Stimulated activated CD4-positive, alpha-beta T cell treated with anti-CD3 and anti-CD28 coated beads, Interleukin-15, amount 100 ng/mL, for 1 hour (primary cell): ENCODE measurements at places on chromosomes 7 and 10.
A peak's percentile ranks its signal among the peaks of the same experiment; 100 is the strongest.

GRCh38 chr7:9600974-9601373 lies 1167.6 kb downstream of the NXPH1 start:
- no peak for DNase-seq

GRCh38 chr7:157017149-157017548 lies 6.7 kb upstream of the MNX1 start:
- no peak for DNase-seq

DNA sequence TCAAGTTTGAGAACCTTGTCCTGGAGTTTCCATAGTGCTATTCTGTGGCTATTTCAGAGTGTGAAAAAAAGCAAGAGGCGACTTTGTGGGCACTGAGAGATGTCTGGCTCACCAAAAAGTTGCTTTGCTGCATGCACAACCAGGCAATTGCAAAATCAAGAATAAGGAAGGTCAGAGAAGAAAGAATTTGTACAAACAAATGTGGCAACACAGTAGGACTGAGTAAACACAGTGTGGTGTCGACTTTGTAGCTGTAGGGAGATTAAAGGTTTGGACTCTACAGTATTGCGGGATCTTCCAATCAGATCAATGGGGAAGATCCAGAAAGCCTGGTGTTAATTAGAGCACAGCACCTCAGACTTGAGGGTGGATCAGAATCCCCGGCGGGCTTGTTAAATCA lies 88.1 kb upstream of the PLPP4 start:
- no peak for DNase-seq

DNA sequence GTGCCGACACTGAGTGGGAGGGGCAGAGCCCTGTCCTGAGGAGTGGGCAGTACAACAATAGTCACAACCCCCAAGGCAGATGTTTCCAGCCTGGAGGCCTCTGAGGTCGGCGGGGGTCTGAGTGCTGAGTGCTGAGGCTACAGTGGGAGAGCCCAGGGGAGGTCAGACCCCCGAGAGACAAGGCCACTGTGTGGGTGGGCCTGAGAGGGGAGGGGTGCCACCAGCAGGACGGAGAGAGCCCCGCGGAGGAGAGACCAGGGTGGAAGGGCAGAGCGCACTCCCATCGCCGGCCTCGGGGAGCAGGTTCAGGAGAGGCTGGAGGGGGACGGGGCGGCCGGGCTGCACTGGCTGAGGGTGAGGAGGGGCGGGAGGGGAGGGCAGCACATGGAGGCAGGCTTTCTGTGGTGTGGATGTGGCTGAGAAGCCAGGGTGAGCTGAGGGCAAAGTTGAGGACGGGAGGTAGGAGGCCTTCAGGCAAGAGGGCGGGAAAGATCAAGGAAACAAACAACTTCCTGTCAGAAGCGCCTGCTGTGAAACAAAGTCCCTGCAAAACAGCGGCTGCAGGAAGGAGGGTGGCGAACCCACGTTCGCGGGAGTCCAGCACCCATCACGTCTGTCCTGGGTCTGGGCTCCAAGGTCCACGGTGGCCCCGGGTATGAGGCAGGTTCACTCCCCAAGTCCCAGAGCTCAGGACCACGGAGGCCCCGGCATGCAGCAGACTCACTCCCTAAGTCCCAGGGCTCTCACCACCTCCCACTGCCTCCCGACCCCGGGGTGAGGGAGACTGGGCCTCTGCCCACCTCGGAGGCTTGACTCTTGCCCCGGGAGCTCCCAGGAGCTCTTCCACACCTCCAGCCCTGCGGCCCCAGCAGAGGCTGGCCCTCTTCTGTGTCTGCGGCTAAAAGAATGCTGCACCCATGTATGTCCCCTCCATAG lies 76.8 kb upstream of the NKX6-2 start:
- no peak for DNase-seq

- DNase-seq, result no peak
Measured at GRCh38 chr10:58994226-58995057, 182.0 kb upstream of the PHYHIPL start.

GRCh38 chr7:39908973-39909372 lies 41.1 kb upstream of the CDK13 start:
- DNase-seq, result no peak

GRCh38 chr10:72123616-72124015 lies 35.3 kb upstream of the SPOCK2 start:
- DNase-seq, result no peak

DNA sequence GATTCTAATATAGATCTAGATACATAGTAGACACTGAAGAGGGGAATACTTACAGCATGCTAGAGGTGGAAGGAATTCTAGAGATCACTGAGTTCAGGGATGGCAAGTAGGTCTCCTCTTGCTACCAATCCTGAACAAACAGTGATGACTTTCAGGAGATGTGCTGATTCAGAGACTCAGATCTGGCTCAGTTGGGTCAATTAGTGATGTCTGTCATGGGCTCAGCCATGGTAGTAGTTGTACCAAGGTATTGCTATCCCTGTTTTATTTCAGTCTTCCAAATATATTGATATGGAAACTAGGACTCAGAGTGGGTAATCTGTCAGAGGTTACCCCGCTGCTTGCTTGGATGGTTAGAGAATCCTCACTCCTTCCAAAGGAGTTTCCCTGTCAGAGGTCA lies 38.5 kb downstream of the UNC5B start:
- no peak for DNase-seq

- DNase-seq, result no peak
Measured at GRCh38 chr10:8043569-8044306, 10.8 kb upstream of the GATA3 start.

DNA sequence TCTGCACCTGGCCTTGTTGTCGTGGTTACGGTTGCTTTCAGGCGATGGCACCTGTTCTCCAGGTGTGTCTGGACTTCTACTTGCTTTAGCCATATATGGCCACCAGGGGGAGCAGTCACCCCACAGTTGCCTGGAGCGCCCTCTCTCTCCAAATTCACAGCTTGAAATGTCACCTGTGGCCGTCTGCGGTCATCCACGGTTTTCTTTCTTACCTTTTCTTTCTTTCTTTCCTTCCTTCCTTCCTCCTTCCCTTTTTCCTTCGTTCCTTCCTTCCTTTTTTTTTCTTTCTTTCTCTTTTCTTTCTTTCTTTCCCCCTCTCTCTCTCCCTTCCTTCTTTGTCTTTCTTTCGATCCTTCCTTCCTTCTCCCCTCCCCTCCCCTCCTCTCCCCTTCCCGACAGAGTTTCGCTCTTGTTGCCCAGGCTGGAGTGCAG lies 150.5 kb upstream of the VKORC1L1 start:
- peak; percentile 44 for DNase-seq

- DNase-seq, result no peak
Measured at GRCh38 chr10:132397671-132398565, 918 bp downstream of the PWWP2B start.

GRCh38 chr7:5050676-5051075 lies 5.0 kb downstream of the RBAK start:
- DNase-seq, result no peak

DNA sequence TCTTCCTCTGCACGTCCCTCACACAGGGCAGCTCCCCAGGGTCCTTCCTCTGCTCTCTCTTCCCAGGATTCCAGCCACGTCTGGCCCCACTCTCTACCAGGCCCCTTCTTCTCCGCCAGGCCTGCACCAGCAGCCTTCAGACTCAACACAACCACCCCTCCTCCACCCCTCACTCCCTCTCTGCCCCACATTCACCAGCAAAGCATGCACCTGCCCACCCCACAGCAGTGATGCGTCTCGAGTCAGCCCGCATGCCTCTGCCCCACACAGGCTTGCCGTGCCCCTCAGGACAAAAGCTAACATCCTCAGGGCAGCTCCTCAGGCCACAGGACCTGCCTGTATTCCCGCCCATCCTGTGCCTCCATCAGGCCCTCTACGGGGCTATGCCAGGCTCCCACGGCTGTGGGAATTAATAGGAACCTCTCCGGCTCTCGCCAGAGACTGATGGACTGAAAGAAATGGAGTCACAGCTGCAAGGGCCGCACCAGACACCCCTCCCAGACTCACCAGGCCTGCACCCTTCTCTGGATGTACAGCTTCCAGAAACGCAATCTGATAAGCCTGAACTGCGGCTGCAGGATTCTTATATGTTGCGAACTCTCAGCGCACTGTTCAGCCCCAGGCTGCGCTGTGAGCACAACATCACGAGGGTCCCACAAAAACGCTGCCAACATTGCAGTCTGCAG lies 100.1 kb downstream of the CYTH3 start:
- no peak for DNase-seq

DNA sequence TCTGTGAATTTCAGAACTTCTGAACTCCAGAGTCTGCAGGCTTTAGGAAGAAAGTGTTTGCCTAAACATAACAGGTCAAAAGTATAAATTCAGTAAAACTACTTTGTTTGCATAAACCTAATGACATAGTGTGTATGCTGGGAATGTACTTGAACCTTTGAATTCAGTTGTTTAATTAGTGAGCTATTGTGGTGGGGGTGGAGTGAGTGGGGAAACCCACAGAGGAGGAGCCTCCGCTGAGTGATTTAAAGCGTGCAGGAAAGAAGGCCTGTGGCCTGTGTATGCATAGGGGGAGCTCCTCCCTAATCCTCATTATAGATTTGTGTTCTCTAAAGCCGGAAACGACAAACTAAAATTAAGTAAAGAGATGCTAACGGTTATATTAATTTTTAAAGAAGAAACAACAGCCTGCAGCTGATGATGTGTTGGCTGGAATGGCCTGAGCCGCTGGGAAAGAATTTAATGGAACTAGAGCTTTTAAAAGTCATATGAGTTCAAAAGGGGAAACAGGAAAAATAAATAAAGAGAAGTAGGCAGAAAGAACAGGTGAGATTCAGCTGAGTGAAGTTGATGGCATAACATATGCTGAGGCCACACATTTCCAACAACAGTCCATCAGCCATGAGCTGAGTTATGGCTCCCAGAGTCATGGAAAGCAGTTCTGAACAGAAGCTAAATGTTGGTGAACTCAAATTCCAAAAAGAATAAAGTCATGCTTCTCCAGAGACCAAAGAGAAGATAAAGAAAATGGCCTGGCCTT lies 595.0 kb downstream of the GRM8 start:
- no peak for DNase-seq

DNA sequence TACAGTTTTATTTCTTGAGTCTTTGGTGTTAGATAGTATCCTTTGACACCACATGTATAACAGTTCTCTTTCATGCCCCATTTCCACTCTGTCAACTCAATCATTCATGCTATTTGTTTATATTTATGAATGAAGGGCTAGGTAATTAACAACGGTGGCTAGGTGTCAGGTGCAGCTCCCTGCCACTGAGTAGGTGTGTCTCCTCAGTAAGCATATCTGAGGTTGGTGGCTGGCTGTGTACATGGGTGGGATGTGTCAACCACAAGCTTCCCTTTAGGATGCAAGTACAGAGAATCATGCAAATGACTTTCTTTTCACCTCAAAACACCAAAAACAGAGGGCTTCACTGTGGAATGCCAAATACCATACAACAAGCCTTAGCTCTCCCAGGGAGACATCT lies 83.4 kb downstream of the ZNF365 start:
- DNase-seq, result no peak

DNA sequence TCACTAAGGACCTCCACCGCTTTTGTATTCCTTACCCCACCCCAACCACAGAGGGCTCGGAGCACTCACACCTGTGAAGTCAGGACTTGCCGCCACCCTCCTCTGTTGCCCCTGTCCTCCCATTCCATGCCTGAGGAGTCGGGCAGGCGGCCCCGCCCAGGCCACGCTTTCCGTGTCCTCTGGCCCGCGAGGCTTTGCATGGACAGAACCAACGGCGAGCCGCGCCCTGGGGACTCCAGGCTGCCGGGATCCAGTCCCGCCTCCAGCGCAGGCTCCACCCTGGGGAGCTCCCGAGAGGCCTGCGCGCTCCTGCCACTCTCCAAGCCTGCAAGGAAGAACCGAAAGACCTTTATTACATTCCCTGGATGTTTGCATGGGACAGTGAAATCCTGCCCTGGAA lies 366.4 kb upstream of the POM121L12 start:
- DNase-seq, result no peak

DNA sequence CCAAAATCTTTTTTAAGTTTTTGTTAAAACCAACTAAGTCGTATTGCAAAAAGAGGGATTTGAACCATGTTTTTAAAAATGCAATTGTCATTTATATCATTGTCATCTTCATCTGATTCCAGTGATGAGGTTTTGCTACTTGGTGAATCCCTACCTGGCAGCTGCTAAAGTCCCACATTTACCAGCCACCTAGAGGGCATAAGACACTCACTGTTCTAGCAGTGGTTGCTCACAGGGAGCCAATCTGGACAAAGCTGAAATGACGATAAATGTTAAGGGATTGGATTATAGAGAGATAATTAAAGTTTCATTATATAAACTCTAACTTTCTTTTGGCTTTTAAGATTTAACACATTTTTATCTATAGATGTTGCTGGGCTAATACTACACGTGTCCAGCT lies 18.7 kb downstream of the KIFBP start:
- no peak for DNase-seq

DNA sequence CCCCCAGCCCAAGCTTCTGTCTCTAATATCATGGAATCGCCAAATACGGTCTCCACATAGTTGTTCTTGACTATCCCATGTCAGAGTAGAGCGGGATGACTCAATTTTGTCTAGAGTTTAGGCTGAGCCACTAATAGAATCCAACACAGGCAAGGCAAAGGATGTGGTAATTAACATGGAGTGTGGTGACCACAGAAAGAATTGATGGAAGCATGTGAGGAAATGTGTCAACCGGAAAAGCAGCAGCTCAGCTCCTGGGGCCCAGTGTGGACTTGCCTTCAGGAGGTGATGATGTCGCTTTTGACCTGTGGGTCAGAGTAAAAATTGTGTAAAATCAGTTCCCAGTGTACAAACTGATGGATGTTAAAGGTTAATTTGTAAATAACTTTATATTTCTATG lies 139.3 kb upstream of the KLF6 start:
- no peak for DNase-seq

- DNase-seq, result no peak
Measured at GRCh38 chr7:140390034-140390433, 8.3 kb downstream of the SLC37A3 start.
